ENCODE measurements at places on chromosomes 2 and 18.

DNA sequence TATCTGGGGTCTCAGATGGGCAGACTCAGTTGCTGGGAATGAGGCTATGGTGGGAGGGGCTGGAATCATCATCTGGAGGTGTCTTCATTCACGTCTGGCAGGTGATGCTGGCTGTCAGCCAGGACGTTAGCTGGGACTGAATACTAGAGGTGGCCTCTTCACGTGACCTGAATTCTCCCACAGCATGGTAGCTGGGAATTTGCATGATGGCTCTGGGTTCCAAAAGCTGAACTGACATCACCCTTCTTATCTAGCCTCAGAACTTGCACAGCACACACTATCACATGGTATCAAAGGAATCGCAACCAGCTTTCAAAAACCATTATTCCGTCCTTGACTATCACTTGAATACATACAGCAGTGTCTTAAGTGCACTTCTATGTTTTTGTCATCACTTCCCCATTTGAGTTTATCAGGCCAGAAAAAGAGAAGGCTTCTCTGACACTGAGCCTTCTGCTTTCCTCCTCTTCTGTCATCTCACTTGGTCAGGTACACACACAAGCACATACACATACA lies 53.0 kb upstream of the LRP2 start:
- no peak for DNase-seq

GRCh38 chr2:216775043-216775453 lies 79.7 kb upstream of the IGFBP5 start:
- DNase-seq = no peak

DNA sequence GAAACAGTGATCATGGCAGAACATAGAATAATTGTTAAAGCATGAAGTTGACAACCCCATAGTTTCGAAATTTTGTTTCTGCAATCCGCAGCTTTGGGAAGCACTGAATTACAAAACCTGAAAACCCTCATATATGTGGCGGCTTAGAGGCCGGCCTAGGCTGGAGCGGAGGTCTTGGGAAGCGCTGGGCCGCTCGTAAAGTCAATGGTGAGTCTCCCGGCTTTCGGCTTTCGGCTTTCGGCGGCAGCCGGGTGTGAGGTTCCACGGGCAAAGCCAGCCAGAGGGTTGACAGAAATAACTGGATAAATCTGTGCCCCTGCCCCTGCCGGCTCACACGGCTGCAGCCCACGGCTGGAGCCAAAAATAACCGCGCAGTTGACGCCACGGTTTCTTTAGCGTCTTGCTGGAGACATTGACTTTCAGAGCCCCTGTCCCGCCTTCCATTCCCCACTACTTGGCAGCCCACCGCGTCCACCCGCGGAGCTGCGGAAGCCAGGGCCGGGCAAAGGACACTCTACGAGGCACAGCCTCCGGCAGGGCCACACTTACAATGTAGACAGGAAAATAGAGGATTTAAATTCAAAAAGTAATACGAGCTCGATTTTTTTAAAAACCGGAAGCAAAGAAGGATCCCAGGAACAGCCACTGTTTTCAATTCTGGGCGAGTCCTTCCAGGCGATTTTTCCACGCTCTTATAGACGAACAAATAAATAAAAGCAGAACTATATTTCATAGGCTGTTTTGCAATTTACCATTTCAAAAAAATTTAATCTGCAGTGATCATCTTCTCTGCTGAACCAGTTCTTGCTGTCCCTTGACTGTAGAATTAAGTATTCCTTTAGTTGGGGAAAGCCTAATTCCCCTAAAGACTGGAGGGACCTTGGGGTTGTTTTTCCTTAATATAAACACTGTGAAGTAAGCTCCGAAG lies 28.3 kb upstream of the ATP6V1B1 start:
- no peak for DNase-seq

GRCh38 chr2:150624001-150624401 lies 136.5 kb upstream of the RND3 start:
- DNase-seq = no peak

GRCh38 chr2:11602563-11603204 lies 67.3 kb downstream of the NTSR2 start:
- DNase-seq = no peak

DNA sequence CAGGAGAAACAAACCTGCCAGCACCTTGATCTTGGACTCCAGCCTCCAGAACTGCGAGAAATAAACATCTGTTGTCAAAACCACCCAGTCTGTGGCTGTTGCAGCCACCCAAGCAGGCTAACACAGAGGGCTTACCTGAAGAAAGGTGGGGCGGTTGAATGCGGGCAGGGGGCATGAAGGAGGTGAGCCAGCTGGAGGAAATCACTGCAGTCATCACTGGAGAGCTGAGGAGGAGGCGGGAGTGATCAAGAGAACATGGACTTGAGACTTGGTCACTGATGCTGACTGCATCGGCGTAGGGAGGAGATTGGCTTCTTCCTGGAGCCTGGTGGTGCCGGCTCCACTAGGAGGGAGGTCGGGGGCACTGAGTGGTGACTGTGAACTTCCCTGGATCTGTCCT lies 14.6 kb upstream of the ARMC9 start:
- DNase-seq = no peak

DNA sequence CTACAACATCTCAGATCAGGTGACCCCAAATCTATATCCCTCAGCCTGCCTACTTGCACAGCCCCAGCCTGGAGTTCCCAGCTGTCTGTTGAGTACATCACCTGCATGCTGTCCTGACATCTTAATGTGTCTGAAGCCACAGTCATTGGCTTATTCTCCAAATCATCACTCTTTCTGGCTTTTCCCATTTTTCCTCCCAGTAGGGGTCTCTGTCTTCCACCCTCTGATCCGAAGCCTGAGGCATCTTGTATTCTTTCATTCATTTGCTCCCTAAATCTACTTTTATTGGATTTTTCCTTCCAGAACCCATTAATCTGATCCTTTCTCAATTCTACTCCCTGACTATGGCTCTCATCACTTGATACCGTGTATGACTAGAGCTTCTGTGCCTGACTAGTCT lies 332.9 kb upstream of the DCC start:
- DNase-seq = no peak

GRCh38 chr2:170227951-170228350 lies 50.0 kb downstream of the MYO3B start:
- DNase-seq = no peak

GRCh38 chr18:21179590-21180220 lies 62.3 kb upstream of the GREB1L start:
- peak; percentile 63 for DNase-seq

DNA sequence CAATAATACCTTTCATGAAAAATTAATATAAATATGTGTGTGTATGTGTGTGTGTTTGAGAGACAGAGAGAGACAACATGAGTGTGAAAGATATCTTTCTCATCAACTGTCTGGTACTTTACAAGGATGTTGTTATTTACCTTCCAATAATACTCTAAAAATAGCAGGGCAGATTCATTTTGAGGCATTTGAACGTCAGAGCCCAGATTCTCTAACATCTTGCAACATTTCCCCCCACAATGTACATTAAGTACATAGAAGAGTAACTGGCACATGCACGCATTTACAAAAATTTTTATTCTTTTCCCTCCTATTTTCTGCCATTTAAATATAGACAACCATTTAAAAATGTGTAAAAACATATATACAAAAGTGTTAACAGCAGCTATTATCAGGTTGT lies 100.9 kb downstream of the PID1 start:
- no peak for DNase-seq

DNA sequence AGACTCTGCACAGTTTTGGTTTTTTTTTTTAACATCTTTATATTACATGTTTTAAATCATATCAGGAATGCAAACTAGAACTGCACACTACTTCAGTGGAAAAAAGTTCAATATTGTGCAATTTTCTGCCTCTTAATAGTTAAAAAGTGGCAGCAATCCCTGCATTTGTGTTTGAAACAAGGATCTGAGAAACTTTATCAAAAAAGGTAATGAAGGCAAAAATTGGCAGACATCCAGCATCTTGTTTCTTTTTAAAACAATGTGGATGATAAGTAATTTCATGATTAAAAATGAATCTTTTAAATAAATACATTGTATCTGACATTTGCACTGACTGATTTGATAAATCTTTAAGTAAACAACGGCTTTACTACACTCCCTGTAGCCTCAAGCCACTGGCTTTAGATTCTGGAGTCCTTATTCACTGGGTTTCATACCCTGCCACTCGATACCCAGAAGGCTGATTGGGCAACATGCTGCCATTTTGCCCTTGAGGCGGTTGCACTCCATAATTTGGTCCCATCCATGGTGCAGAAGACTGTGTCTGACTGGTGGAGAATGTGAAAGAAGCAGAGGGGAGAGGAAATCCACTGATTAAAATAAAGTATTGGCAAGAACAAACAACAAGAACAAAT lies 21.6 kb upstream of the C2orf42 start:
- DNase-seq = no peak

DNA sequence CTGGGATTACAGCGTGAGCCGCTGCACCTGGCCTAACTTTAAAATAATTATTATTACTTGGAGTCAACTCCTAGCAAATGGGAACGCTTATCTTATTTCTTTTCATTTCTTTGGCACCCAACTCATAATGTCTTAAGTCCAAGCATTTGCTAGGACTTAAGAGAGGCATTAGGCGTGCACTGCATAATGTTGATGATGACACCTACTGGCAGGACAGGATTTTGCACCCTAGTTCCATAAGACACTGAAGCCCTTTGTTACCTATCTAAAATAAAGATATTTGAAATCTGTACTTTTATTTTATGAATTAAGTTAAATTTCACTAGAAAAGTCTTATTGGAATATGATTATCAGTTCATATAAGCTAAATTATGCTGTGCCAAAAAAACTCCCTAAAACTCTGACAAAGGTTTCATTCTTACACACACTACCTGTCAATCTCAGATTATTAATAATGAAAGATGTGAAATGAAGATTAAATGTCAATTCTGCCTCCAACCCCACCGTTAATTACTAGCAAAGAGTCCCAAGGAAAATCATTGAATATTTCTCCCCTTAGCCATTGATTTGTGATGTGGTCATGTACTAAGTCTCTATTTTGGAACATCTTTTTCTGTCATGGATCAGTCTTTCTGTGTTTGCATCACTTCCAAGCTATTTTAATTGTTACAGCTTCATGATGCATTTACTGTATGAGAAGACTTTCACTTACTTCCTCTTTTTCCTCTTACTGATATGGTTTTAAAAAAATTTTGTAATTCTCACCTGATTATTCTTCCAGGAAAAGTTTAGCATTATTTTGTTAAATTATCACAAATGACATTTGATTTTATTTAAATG lies 12.7 kb upstream of the CDH2 start:
- DNase-seq = peak; percentile 28

DNA sequence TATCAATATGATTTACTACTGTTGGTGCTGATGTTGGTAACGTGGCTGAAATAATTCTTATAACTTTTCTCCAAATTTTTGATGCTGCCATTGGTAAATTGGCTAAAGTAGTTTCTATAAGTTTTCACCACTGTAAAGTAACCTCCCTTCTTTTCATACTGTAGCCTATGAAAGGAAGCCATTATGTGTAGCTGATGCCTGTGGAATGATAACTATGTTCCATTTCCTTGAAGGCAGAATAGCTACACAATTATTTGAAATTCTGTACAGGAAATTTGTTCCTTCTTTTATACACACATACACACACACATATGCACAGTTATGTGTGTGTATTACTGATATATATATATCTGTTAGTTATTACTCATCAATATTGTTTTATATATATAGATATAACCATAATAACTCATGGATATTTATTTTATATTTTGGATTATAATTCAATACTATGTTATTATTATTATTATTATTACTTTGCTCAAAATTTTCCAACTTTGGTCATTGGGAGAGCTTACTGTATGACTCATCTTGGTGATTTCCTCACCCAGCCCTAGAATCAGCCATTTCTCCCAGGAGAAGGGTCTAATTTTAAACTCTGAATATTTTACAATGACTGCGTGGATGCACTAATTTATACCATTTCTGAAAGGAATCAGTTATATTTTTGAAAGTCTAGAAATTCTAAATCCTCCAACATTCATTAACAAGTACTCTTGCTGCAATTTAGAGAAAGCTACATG lies 1677.7 kb downstream of the SUCLG1 start:
- DNase-seq = no peak

DNA sequence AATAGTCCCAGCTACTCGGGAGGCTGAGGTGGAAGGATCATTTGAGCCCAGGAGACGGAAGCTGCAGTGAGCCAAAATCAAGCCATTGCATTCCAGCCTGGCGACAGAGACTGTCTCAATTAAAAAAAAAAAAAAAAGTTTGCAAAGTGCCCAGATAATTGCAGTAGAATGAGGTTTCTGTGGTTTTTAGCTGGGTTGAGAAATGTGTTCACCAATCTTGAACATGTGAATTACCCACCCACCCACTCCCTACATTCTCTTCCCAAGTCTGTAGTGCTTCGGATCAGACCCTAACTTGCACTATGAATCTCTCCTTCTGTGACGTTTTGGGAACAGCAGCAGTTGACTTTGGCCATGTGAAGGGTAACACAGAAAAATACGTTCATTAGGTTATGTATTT lies 247.3 kb downstream of the PTGR3 start:
- no peak for DNase-seq

DNA sequence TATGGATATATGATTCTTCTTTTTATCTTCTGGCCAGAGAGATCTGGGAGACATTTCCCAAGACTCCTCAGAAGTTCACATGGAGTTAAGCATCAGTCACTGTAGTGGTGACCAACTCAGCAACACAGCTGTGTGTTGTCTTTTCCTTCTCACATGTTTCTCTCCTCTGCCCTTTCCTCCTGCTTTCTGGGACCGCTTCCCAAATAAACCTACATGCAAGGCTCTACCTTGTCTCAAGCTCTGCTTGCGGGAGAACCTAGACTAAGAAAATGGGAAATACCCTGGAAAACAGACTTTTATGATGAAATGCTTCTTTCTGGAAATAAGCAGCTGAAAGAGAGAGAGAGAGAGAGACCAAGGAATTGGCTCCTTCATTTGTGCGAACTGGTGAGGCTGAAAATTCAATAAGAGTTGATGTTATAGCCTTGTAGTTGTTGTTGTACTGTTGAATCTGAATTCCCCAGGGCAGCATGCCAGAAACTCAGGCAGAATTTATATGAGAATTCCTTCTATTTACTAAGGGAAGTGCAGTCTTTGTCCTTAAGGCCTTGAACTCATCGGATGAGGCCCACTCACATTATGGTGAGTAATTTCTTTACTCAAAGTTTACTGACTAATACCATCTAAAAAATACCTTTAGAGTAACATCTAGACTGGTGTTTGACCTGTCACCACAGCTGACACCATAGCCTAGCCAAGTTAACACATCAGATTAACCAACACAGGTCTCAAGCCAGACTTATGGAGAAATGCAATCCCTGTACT lies 22.7 kb upstream of the DSC1 start:
- DNase-seq = no peak

- no peak for DNase-seq
Measured at GRCh38 chr18:22983175-22983574, 50.0 kb downstream of the RBBP8 start.

DNA sequence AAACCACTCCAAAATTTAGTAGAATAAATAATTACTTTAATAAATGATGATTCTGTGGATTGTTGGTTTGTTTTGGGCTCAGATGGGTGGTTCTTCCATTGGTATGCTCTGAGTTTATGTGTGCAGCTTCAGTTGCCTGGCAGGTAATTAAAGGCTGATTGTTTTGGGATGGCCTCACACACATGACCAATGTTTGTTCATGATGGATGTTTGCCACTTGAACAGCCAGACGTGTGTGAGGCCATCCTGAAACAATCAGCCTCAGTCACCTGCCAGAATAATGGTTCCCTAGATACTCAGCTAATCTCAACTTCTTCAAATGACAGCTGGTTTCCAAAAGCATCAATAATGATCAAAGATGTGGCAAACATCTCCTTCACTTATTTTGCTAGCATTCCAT lies 352.5 kb upstream of the GULP1 start:
- DNase-seq = no peak

- no peak for DNase-seq
Measured at GRCh38 chr2:196876364-196876763, 50.1 kb downstream of the PGAP1 start.

All from stimulated activated CD4-positive, alpha-beta T cell treated with anti-CD3 and anti-CD28 coated beads, Interleukin-15, amount 100 ng/mL, for 24 hours (primary cell).